Right renal cortex interstitium (tissue), 3 donors: ENCODE measurements at places on chromosomes 13 and 19. TPM values are rescaled to one million over a fixed set of nuclear protein-coding genes. Genes with fewer than 3 reads are reported as not detected.

DNA sequence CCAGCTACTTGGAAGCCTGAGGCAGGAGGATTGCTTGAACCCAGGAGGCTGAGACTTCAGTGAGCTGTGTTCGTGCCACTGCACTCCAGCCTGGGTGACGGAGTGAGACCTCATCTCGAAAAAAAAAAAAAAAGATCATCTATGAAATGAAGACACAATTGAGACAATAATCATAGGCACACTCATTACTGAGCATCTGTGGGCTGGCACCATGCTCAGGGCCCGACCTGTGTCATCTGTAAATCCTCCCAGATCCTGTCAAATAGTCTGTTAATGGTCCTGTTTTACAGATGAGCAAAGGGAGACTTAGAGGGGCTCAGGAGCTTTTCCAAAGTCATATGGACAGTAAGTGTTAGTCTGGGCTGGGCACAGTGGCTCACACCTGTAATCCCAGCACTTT is 4.1 kb upstream of the NANOS2 start:
- no peak for DNase-seq

GRCh38 chr13:48165063-48165462 is 67.9 kb upstream of the ITM2B start:
- no peak for DNase-seq

DNA sequence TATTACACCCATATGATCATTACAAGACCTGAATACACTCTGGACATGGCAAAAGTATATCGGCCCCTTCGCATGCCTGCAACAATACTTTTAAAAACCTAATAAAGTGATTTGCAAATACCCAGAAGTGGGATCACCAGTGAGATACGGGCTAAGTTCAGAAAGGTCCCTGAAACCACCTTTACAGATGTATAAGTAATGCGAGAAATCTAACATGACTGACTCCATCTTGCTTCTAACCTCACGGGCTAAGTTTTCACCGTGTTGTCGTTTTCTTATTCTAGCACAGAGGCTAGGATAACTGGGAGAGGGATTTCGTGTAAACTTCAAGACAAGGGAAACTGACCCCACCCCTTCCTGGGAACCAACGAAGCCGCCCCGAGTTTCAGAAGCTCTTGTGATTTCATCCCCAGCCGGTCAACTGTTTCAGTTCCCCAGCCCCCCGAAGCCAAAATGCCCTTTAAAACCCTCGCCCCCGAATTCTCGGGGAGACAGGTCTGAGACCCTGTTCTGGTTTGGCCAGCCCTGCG is 703 bp downstream of the NEK3 start:
- peak; percentile 29 for DNase-seq

DNA sequence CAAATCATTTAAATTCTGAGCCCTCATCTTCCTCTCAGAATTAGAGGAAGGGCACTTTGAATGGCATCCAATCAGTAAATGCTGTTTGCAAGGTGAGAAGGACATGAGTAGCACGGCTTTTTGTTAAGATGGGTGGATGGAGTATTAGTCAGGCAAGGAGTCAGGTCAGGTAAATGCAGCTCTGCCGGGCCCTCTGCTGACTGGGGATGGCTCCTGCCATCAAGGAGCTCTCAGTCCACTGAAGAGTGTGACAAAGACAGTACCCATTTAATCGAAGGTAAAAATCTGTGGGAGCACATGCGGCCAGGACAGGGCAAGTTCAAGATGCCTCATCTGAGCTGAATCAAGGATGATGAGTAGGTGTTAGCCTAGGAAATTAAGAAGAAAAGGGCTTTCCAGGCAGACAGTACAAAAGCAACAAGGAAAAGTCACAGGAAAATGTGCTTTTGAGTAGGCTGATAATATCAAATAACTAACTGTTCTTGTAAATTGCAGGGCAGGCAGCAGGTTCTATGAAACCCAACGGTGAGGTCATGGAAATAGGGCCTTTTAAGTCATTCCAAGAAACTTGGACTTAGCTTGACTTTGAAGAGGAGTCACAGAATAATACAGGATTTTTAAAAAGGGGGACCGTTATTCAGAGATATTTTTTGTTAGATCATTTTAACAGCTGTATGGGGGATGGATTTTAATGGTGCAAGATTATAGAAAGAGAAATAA is 670.5 kb upstream of the ARGLU1 start:
- DNase-seq: no peak

GRCh38 chr19:40598918-40599307 is 2.3 kb upstream of the LTBP4 start:
- no peak for DNase-seq

DNA sequence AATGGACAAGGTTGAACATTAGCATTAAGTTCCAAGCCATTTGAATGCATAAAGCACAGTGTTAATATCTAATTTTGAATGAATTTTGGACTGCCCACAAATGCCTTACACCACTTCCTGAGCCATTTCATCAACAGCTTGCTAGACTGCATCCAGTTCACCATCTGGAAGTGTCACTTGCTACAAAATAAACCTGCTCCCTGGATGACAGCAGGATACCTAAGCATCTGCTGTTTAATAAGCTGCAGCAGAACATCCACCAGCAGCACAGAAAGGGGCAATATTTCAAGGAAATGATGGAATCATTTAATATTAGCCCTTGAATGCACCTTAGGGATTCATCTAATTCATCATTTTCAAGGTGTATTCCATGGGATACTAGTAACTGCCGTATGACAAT is 76.6 kb upstream of the PCDH9 start:
- DNase-seq: no peak

GRCh38 chr13:76499891-76500290 is 386.3 kb downstream of the KCTD12 start:
- no peak for DNase-seq

DNA sequence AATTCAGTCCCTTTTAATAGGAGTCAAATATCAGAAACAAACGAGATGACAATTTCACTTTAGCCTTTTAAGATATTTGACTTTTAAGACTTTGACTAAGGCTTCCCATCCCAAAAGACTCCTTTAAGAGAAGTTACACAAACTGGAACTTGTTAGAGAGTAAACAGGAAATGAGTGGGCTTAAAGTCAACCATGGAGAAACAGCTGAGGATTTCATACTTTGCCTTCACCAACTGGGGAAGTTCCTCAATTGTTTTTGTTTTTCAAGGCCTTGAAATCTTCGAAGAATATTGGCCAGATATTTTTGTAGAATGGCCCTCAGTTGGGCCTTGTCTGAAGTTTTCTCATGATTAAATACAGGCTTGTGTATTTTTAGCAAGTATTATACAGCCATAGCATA is 227.3 kb downstream of the POU4F1 start:
- no peak for DNase-seq

DNA sequence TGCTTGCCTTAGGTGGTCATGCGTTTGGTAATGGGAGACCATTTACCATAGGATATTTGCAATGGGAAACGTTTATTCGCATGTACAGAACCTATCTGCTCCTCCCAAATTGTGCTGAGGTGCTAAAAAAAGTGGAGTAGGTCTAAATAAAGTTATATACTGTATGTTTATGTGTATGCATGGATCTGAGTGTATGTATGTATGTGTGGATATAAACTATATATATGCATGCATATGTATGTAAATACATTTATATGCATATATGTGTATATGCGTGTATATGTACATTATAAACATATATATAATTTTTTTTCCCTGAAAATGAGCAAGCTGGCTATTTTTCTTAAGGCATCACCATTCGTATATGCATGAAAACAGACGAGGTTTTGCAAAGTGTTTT is 95.9 kb downstream of the HS6ST3 start:
- no peak for DNase-seq

DNA sequence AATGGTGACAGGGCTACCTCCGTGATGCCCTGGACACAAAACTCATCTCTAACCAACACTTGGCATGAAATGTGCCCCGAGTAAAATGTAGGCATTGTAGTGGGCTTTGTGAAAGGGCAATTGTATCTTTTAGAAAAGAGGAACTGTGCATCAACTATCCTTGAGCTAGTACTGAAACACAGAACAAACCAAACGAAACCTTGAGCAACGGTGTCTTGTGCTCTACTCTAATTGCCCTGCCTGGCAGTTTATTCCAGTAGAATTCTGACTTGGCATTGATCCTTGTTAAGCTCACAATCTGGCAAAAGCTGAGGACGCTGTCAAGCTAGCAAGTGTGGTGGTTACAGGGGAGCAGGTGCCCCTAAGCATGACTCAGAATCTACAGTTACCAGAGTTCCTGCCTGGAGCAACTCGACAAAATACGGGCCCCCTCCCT is 707.1 kb upstream of the SPRY2 start:
- no peak for DNase-seq

GRCh38 chr13:98393873-98394272 is 183.0 kb downstream of the STK24 start:
- DNase-seq: no peak

Gene ACP7
- polyA plus RNA-seq: 0.64 TPM

Gene SYDE1
- polyA plus RNA-seq: 15.2 TPM

Gene PSENEN
- polyA plus RNA-seq: 59.6 TPM

Gene ZNF534
- polyA plus RNA-seq: 0.58 TPM
